A673 (cell line): ENCODE measurements at places on chromosomes 2 and 18. TPM values are rescaled to one million over a fixed set of nuclear protein-coding genes. Genes with fewer than 3 reads are reported as not detected.

The TUBB8B gene
- 0.77 and 0.79 TPM in 2 replicates for total RNA-seq

The RNF125 gene
- total RNA-seq: 1.2 and 1.5 TPM in 2 replicates

The PHOSPHO2 gene
- total RNA-seq: 6.9 TPM in 2 replicates

The RUFY4 gene
- total RNA-seq: 0.26 and 1.3 TPM in 2 replicates

The GKN2 gene
- not detected in 2 replicates for total RNA-seq

The ANKRD30BL gene
- total RNA-seq: 0.97 and 2.2 TPM in 2 replicates

The UGT1A6 gene
- total RNA-seq: not detected in 2 replicates

The PARD6G gene
- total RNA-seq: 7.9 and 10.2 TPM in 2 replicates

The ITPRIPL1 gene
- 23.5 and 23.9 TPM in 2 replicates for total RNA-seq

The SUCLG1 gene
- total RNA-seq: 88.1 and 97.7 TPM in 2 replicates

The ADD2 gene
- total RNA-seq: 5.6 and 6.6 TPM in 2 replicates

The MRPS5 gene
- total RNA-seq: 99.7 and 103 TPM in 2 replicates

GRCh38 chr2:194765723-194766122 lies 891.3 kb upstream of the SLC39A10 start:
- H3K4me3 ChIP-seq: no peak overlapping the region
- H3K27ac ChIP-seq: no peak overlapping the region
- DNase-seq: no peak

DNA sequence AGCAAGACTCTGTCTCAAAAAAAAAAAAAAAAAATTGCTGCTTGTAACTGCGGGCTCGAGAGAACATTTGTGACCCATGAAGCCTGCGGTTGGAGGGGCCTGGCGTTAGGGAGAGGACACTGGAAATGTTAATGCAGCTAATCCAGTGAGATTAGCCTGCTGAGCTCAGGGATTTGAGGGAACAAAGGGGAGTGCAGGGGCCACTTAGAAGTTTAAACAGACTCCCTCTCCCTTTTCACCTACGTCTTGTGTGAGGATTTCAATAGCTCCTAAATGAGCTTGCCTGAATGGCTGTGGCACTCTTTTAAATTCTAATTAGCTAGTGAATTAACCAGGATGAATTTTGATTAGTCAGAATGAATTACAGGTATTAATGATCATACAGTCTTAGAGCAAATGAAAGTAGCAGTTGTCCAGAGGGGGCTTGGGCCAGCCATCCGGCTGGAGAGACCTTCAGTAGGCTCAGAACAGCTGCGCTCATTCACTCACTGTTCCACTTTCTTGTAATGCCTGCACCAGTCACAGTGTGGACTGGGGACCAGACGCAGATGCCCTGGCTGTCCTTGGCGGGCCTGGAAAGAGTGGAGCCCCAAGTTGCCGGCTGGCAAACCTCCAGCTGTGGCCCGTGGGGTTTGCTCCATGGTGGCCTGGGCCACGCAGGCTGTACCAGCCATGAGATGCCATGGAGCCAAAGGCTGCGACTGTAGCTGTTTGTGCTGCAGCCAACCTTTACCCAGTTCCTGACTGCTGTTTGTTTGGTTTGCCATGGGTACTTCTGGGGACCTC lies 20.8 kb downstream of the LDLRAD4 start:
- H3K4me1 ChIP-seq: no peaks in the 10 kb centered on the region
- no peak overlapping the region for H3K27ac ChIP-seq
- H3K27me3 ChIP-seq: peaks cover 6% of the 10 kb centered on the region
- H3K4me3 ChIP-seq: no peak overlapping the region

DNA sequence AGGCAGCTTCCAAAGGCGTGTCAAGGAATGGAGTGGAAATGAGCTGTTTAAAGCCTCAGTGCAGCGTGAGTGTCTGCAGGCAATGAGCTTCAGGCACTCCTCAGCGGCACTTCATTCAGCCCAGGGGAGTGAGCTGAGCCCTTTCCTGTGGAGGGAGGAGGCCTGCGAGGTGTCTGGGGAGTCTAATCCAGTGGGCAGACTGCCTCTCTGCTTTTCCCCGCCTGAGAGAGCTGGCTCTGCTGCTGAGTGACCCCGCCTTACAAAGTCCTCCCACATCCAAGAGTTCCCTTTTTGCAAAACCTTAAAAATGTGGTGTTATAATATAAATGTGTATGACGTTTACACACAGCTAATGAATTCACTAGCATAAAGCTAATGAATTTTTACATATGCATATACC lies 7.0 kb upstream of the LDLRAD4 start:
- no peak overlapping the region for H3K27ac ChIP-seq
- no peak for DNase-seq
- no peaks in the 10 kb centered on the region for H3K36me3 ChIP-seq
- H3K4me1 ChIP-seq: peaks cover under 1% of the 10 kb centered on the region
- H3K27me3 ChIP-seq: peaks cover 24% of the 10 kb centered on the region

GRCh38 chr2:151716721-151717120 lies 17.6 kb downstream of the NEB start:
- no peaks in the 10 kb centered on the region for H3K4me1 ChIP-seq
- H3K4me3 ChIP-seq: no peak overlapping the region
- H3K27me3 ChIP-seq: no peaks in the 10 kb centered on the region
- DNase-seq: no peak
- no peak overlapping the region for H3K27ac ChIP-seq

DNA sequence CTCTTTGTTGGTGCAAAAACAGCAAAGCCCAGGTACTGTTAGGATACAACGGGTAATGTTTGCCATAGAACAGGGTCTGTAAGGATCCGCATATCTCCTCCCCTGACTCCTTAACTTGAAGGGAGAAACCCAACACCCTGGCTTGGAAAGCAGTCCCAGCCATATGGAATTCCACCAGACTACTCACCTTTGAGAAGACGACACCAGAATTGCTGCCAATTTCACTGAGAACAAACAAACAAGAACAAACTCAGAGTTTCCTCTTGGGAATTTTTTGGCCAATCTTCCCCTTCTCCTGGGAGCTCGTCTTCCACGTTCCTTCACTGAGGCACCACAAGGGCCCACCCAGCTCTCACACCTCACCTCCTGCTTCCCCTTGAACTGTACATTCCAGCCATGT lies 29.2 kb downstream of the CAPN14 start:
- no peak overlapping the region for H3K27ac ChIP-seq
- H3K36me3 ChIP-seq: no peaks in the 10 kb centered on the region
- no peak for DNase-seq

DNA sequence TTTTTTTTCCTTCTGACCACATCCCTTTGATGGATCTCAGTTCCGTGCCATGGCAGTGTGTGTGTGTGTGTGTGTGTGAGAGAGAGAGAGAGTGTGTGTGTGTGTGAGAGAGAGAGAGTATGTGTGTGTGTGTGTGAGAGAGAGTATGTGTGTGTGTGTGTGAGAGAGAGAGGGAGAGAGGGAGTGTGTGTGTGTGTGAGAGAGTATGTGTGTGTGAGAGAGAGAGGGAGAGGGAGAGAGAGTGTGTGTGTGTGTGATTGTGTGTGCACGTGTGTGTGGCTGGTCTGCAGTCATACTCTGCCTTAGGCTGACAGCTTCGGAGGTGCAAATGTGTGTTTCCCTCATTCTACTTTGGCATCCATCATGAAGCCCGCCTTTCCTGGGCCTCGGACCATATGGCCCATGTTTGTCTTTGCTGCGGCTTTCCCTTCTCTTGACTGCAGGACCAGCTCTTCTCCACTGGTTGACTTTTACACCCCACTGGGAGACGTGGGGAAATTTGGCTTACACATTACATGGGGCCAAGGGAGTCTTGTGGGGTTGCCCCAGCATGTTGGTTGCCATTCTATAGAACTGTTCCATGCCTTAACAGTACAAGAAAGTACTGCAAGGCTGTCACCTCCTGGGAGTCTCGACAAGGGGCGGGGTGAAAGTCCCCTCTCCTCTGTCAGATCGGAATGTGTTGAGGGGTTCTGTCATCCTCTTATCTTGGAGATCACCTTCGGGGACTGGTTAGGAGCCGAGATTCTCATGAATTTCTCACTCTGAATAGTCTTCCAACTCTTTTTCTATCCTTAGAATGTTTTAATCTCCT lies 21.6 kb downstream of the TSN start:
- no peak overlapping the region for H3K27ac ChIP-seq
- no peaks in the 10 kb centered on the region for H3K36me3 ChIP-seq
- no peak overlapping the region for H3K4me3 ChIP-seq
- no peak for DNase-seq

- H3K27ac ChIP-seq: no peak overlapping the region
- no peaks in the 10 kb centered on the region for H3K27me3 ChIP-seq
- DNase-seq: no peak
- no peak overlapping the region for H3K4me3 ChIP-seq
- no peaks in the 10 kb centered on the region for H3K36me3 ChIP-seq
Observed at GRCh38 chr2:65539633-65540032, 107.2 kb upstream of the SPRED2 start.

- no peaks in the 10 kb centered on the region for H3K4me1 ChIP-seq
- no peaks in the 10 kb centered on the region for H3K36me3 ChIP-seq
- no peak overlapping the region for H3K27ac ChIP-seq
- no peaks in the 10 kb centered on the region for H3K27me3 ChIP-seq
- no peak overlapping the region for H3K4me3 ChIP-seq
- no peak for DNase-seq
Observed at GRCh38 chr2:65846989-65847678, 414.7 kb upstream of the SPRED2 start.

GRCh38 chr2:164664070-164664469 lies 42.8 kb upstream of the GRB14 start:
- DNase-seq: no peak
- no peaks in the 10 kb centered on the region for H3K36me3 ChIP-seq
- no peak overlapping the region for H3K27ac ChIP-seq
- no peaks in the 10 kb centered on the region for H3K27me3 ChIP-seq
- peaks cover 4% of the 10 kb centered on the region for H3K4me1 ChIP-seq

- H3K27ac ChIP-seq: no peak overlapping the region
- no peaks in the 10 kb centered on the region for H3K27me3 ChIP-seq
- no peaks in the 10 kb centered on the region for H3K36me3 ChIP-seq
- no peaks in the 10 kb centered on the region for H3K4me1 ChIP-seq
- no peak for DNase-seq
- no peak overlapping the region for H3K4me3 ChIP-seq
Observed at GRCh38 chr2:75751360-75751759, 40.6 kb upstream of the GCFC2 start.

DNA sequence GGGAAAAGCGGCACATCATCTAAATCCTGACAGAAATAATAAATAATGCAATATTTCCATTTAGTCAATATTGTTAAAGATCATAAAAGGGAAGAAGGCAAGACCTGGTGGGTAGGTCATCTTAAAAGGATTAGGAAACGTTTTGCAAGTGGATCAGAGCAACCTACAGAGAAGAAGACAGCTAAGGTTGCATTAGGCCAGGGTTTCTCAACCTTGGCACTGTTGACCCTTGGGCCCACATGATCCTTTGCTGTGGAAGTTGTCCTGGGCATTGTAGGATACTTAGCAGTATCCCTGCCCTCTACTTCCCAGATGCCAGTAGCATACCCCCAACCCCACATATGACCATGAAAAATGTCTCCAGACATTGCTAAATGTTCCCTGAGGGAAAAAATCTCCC lies 55.0 kb downstream of the KLF7 start:
- no peak overlapping the region for H3K27ac ChIP-seq
- H3K36me3 ChIP-seq: no peaks in the 10 kb centered on the region
- H3K27me3 ChIP-seq: no peaks in the 10 kb centered on the region
- no peak for DNase-seq
- peaks cover 5% of the 10 kb centered on the region for H3K4me1 ChIP-seq

GRCh38 chr2:240129731-240130392 lies 6.2 kb downstream of the COPS9 start:
- no peak overlapping the region for H3K4me3 ChIP-seq
- H3K36me3 ChIP-seq: peaks cover 30% of the 10 kb centered on the region
- no peak for DNase-seq
- H3K4me1 ChIP-seq: peaks cover 5% of the 10 kb centered on the region
- H3K27me3 ChIP-seq: no peaks in the 10 kb centered on the region

DNA sequence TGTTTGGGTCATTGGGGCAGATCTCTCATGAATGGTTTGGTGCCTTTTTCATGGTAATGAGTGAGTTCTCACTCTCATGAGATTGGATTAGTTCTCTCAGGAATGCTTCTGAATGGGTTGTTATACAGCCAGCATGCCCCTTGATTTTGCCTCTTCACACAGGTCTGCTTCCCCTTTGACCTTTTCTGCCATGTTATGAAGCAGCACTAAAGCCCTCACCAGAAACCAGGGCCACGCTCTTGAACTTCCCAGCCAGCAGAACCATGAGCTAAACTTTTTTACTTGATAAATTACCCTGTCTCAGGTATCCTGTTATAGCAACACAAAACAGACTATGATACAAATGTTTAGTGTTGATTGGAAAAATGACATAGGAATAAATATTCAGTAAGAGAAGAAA lies 57.3 kb downstream of the ICA1L start:
- H3K27me3 ChIP-seq: no peaks in the 10 kb centered on the region
- DNase-seq: no peak
- H3K27ac ChIP-seq: no peak overlapping the region
- H3K4me3 ChIP-seq: no peak overlapping the region
- H3K36me3 ChIP-seq: no peaks in the 10 kb centered on the region

DNA sequence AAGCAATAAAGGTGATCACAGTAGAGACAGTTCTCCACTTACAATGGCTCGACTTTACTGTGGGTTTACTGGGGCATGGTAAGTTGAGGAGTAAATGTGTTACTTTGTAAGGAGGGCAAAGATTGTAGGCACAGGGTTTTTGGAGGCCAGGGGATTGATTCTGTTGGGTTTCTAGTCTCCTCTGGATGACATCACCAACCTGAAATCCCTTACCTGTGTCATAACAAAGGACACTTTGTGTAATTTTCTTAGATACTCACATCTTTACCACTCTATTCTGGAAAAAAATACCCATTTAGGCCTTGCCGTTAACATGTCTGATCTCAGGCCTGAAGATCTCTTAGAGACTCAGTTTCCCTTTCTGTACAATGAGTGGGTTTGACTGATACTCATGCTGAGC lies 161.7 kb downstream of the GLI2 start:
- DNase-seq: no peak
- H3K4me3 ChIP-seq: no peak overlapping the region
- H3K36me3 ChIP-seq: no peaks in the 10 kb centered on the region
- no peaks in the 10 kb centered on the region for H3K27me3 ChIP-seq
- H3K27ac ChIP-seq: no peak overlapping the region

DNA sequence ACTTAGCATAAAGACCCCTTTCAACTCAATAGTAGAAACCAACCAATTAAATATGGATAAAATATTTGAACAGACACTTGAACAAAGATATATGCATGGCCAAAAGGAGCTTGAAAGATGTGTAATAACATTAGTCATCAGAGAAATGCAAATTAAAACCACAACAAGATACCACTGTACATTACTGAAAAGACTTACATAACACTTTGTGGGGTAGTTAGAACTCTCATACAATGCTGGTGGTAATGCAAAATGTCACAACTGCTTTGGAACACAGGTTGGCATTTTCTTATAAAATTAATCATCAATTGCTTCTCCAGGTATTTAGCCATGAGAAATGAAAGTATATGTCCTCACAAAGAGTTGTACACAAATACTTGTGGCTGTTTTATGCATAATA lies 60.7 kb downstream of the TTC27 start:
- peaks cover 8% of the 10 kb centered on the region for H3K4me1 ChIP-seq
- H3K27ac ChIP-seq: no peak overlapping the region
- no peak overlapping the region for H3K4me3 ChIP-seq
- DNase-seq: peak; percentile 7
